ENCODE measurements at places on chromosomes 11 and 22. TPM values are rescaled to one million over a fixed set of nuclear protein-coding genes. Genes with fewer than 3 reads are reported as not detected.

The OR5M8 gene
- total RNA-seq = not detected

The CDC42BPG gene
- total RNA-seq = 0.06 TPM

The MS4A3 gene
- not detected for total RNA-seq

The PACSIN3 gene
- total RNA-seq = 16.2 TPM

The LDHAL6A gene
- not detected for total RNA-seq

The APOL3 gene
- total RNA-seq = 22.9 TPM

The GGTLC3 gene
- total RNA-seq = not detected

The ZNF280B gene
- 0.37 TPM for total RNA-seq

The PIWIL4 gene
- 3.4 TPM for total RNA-seq

The RTN4R gene
- 0.05 TPM for total RNA-seq

The SYT12 gene
- total RNA-seq = 2.2 TPM

The PIH1D2 gene
- 1.8 TPM for total RNA-seq

The HBG2 gene
- total RNA-seq = not detected

The TMEM132A gene
- 16.9 TPM for total RNA-seq

The PRCP gene
- 58.2 TPM for total RNA-seq

The OR51B2 gene
- not detected for total RNA-seq

The MLC1 gene
- 0.54 TPM for total RNA-seq

The KRTAP5-10 gene
- total RNA-seq = not detected

The OR2AT4 gene
- not detected for total RNA-seq

The UBQLN3 gene
- 0.24 TPM for total RNA-seq

The RFPL2 gene
- not detected for total RNA-seq

The RASD2 gene
- total RNA-seq = not detected

The OR52E8 gene
- not detected for total RNA-seq

The C11orf91 gene
- total RNA-seq = not detected

The YAP1 gene
- total RNA-seq = 102 TPM

The HEPHL1 gene
- total RNA-seq = not detected

The APOC3 gene
- not detected for total RNA-seq

The CST6 gene
- total RNA-seq = 0.20 TPM

The CRYBB3 gene
- total RNA-seq = not detected

The FAM83F gene
- not detected for total RNA-seq

The KCTD17 gene
- 13.9 TPM for total RNA-seq

The HPX gene
- total RNA-seq = not detected

Data from cardiac ventricle fibroblast (primary cell).